ENCODE measurements at places on chromosomes 7 and 10.

DNA sequence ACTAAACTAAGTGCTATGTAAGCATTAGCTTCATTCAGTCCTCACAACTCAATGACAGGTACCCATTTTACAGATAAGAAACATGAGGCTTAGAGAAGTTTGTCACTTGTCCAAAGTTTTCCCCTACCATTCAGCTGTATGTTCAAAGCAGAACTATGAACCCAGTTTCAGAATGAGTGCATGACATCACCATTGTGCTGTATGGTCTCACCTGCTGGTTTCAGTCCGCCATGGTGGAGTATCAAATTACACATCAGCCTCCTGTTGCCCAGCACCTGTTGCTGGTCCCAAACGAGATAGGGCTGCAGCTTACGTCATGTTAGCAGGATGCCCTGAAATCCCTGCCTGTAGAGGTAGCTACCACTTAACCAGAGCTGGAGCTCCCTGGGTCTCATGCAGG is 95.0 kb downstream of the DYNC1I1 start:
- DNase-seq, result no peak

GRCh38 chr10:129641351-129641750 is 174.3 kb downstream of the MGMT start:
- no peak for DNase-seq

DNA sequence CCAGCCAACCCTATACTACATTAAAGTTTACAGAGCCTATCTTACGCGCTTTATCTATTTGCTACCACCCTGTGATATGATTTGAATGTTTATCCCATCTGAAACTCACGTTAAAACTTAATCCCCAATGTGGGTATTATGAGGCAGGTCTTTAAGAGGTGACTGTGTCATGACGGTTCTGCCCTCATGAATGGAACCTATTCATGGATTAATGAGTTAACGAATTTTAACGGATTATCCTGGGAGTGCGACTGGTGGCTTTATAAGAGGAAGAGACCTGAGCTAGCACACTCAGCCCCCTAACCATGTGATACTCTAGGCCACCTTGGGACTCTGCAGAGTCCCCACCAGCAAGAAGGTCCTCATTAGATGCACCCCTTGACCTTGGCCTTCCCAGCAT is 37.8 kb downstream of the SRPK2 start:
- no peak for DNase-seq

DNA sequence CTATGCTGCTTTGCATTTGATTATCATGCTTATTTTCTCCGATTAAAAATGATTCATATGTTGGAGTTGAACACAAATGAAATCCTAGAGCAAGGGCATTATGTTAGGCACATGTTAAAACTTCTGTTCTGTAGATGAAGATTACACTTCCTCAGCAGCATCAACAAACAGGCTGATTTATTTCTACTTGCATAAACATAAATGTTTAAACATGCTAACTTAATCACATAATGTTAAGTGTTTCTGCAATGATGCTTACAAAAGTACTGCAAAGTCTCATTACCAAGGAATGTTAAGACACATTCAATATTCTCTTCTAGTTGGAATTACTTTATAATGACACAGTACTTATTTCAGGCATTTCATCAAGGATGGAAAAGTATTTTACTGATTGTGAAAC is 770.8 kb downstream of the ANKRD7 start:
- DNase-seq, result no peak

GRCh38 chr10:8349610-8350249 is 295.2 kb downstream of the GATA3 start:
- DNase-seq, result no peak

DNA sequence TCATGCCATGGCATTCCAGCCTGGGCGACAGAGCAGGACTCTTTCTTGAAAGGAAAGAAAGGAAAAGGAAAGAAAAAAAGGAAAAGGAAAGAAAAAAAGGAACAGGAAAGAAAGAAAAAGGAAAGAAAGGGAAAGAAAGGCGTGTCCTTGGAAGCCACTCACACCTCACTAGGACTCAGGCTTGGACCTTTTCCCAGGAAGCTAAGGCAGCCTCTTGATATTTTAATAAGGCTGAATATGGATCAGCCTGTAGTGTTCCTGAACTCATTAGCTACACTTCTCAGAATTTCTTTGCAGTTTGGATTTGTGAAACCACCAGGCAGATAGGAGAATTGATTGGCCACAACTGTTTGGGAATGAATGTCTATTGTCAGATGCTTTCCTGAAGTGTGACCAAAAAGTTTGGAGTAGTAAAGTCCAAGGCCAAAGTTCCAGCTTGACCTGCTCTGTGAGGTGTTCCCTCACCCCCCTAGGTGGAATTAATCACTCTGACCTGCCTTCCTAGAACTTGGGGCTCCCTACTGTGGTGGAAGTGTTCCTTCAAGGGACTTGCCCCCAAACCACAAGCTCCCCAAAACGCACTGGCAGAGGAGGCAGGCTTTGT is 7.1 kb upstream of the MALSU1 start:
- no peak for DNase-seq

Measured in NK-92 treated with Interleukin-12 subunit alpha and Interleukin-12 subunit beta, amount 100 ng/mL, for 24 hours (cell line).